Bone marrow (tissue), 2 donors: ENCODE measurements at places on chromosomes 16 and 17.

DNA sequence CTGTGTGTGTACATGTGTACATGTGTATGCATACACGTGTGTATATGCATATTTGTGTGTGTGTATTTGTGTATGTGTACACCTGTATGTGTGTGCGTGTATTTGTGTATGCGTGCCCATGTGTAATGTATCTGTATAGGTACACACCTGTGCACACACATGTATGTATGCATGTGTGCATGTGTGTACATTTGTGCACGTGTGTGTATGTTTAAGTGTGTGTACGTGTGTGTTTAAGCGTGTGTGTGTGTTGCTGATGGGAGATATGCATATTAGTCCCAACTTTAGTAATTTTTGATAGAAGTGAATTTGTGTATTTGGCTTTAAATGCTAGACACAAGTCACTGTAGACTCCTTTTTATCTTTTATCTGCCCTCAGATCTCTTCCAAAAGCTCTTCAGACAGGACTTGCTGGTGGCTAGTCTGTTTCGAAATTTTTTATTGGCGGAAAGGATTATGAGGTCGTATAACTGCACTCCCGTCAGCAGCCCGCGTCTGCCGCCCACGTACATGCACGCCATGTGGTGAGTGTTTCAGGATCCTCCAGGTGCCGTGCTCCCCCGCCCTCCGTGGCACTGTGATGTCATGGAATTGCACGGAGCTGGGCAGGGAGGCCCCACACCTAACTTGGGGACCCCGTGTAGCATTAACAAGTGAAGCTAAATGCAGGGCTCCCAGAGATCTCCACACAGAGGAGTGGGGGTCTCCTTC lies 168.8 kb upstream of the CHMP6 start:
- no peak for DNase-seq

DNA sequence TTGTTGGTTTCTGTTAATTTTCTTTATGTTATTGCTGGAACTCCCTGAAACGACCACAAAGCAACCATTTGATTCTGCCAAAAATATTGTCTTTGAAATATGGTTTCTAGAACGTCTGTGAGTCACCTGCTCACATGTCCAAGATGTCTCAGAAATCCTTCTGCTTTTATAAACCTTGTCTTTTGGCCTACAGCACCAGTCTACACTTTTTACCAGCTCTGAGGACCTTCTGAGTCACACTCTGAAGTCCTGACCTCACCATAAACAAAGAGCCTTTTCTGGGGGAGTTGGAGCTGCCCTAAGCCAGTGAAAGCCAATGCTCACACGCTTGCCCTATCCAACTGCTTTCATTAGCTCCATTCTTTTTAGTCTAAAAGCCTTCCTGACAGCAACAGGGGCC lies 55.5 kb downstream of the GRIN2A start:
- no peak for DNase-seq

DNA sequence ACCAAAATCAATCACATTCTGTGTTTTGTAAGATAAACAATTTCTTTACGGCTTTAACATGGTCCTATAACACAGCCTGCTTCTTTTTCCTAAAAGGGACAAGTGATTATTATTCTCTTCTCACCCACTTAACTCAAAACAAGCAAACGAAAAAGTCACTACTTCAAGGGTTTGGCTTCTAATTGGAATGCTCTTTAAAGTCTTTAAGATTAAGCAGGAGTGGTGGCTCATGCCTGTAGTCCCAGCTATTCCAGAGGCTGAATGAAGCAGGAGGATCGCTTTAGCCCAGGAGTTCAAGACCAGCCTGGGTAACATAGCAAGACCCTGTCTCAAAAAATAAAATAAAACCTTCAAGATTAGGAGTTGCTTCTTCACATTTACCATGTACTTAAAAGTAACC lies 66.6 kb upstream of the CNEP1R1 start:
- DNase-seq: no peak

GRCh38 chr17:39199820-39200069 lies 338 bp upstream of the RPL19 start:
- DNase-seq: peak; percentile 91

GRCh38 chr17:2197271-2197670 lies 106.3 kb downstream of the SMG6 start:
- no peak for DNase-seq

GRCh38 chr16:79272141-79272577 lies 328.4 kb downstream of the MAF start:
- DNase-seq: no peak

DNA sequence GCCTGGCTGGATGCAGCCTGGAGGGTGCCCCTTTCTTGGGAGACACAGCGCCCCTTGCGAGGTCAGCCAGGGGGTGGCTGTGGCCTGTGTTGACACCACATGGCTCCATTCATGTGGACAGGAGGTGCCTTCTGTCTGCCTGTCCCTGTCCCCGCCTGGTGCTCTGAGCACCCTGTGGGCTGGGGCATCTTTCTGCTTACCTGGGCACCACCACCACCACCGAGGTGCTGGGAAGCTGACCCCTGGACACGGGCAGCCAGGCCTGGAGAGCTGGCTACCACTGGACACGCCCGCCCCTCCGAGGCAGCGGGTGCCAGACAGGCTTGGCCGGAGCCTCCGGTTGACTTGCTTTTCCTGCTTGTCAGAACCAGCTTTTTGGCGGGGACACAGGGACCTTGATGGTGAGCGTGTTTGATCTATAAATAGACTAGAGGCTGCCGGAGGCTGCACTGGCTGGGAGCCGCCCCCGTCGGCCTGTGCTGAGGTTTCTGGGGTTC lies 121.3 kb upstream of the GSE1 start:
- no peak for DNase-seq

DNA sequence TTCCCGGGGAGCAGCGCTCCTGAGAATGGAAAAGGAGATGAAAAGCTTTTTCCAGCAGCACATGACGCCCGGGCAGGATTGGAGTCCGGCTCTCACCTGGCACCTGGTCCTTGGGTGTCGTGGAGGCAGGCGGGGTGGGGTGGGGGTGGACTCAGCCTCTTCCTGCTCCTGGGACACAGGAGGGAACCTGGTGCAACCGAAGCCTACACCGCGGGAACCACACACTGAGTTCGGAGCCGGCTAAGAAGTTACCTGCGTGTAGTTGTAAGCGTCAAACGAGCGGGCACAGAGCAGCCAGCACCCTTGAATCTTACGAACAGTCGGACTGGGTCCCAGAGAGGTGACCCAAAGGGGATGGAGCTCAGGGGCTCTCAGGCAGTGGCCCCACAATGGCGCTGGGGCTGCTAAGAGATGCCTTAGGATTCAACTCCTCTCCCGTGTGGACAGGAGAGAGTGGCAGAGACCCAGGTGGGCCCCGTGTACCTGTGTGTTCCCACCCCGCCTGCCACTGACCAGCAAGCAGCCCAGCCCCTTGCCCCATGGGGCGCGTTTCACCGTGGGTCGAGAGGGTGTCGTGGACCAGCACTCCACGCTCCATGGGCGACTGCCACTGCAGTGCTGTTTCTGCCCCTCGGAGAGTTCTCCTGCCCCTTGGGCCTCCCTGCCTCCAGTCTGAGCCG lies 105.8 kb upstream of the METRNL start:
- DNase-seq: no peak

DNA sequence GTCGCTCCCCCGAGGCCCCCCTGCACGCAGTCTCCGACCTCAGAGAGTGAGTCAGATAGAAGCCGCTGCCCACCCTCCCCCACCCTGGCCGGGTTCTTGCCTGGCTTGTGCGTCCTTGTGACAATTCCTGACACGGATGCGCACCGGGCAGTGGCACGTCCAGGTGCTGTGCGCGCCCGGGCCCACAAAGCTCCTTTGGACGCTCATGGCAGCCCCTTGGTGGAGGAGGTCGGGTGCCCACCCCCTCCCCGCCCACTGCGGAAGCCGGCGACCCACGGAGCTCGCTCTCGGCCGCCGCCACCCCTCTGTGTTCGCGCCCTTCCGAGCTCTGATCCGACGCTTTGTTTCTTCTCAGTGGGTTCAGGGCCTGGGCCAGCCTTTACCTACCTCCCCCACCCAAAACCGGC lies 662 bp upstream of the TUBB3 start:
- DNase-seq: no peak

DNA sequence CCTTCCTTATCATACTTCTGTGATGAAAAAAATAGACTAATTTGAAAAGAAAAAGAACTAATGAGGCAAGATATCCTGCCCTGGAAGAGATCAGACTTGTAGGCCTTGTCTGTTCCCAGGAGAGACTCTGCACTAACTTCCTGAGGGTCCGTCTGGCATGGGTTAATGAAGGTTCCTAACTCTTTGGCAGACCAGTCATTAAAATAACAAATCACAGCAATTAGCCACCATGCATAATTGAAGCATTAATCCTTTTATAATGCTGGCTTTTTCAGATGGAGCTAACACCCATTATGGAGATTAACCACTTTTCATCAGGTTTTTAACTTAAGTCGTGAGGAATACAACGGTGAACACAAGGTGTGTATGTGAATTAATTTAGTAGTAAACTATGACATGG lies 10.4 kb upstream of the KRT10 start:
- no peak for DNase-seq

DNA sequence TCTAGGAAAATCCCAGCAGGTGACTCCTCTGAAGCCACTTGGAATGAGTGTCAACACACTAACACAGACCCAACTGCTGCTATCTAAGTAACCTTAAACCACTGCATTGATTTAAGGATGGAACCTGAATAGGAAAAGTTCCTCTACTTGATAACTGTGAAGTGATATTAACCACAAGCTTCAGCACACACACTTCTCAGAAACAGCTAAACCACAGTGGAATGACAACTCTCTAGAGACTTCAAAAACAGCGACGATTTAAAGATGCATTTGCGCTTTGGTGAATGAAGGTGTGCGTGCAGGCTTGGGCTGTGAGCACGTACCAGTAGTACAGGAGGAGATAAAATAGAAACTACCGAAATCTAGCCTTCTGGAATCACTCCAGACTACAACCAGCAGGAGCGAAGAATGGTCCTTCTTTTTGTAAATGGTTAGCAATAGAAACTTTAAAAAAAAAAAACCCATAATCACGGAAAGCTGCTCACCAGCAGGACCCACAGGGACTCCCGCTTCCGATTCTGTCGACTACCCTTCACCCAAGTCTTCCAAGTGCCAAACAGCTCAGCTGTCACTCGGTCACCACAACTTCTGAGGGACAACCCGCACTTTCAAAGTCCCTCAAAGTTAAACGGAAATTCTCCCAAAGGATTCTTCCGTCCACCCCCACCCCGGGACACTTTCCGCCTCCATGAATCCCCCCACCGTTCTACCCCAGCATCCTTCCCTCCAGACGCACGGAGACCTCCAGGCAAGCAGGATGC lies 137.7 kb upstream of the CORO6 start:
- peak; percentile 23 for DNase-seq

- DNase-seq: no peak
Measured at GRCh38 chr16:2004795-2005517, 4.7 kb downstream of the ZNF598 start.

DNA sequence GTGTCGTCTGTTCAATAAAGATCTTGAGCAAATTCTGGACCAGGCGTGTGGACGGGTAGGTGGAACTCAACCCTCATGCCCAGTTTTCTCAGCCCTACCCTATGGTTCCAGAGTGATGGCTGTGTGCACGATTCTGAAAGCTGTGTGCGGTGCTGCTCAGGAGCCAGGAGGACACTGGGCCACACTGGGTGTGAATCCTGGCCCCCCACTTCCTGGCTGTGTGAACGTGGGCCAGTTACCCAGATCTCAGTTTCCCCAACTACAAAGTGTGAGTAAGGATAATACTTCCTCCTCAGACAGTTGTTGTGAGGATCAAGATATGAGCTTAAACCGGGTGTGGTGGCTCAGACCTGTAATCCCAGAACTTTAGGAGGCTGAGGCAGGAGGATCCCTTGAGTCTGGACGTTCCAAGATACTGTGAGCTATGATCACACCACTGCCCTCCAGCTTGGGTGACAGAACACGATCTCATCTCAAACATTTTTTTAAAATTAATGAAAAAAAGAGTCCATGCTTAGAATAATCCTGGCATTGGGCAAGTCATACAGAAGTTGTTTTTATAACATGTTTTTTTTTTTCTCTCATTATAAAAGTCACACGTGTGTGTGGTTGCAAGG lies 14.7 kb upstream of the MPRIP start:
- no peak for DNase-seq

DNA sequence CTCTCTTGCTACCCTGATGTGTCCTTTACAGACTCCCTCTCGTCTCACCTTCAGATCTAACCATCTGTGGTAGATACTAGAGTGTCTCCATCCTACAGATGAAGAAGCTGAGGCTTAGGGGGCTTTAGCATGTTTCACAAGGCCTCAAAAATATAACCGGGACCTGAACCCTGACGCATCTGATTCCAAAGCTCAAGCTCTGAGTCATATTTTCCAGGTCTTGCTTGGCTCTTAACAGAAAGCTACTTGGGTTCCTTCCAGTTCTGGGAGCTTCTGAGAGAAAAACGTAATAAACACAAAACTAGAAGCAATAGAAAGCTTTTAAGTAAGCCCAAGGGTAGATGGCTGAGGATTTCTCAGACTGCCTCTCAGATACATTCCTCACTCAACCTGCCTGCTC lies 224.3 kb upstream of the EEF2KMT start:
- DNase-seq: no peak

GRCh38 chr16:15041271-15042004 lies 14.4 kb downstream of the NTAN1 start:
- no peak for DNase-seq

- no peak for DNase-seq
Measured at GRCh38 chr17:57086069-57086930, 1.3 kb downstream of the AKAP1 start.

DNA sequence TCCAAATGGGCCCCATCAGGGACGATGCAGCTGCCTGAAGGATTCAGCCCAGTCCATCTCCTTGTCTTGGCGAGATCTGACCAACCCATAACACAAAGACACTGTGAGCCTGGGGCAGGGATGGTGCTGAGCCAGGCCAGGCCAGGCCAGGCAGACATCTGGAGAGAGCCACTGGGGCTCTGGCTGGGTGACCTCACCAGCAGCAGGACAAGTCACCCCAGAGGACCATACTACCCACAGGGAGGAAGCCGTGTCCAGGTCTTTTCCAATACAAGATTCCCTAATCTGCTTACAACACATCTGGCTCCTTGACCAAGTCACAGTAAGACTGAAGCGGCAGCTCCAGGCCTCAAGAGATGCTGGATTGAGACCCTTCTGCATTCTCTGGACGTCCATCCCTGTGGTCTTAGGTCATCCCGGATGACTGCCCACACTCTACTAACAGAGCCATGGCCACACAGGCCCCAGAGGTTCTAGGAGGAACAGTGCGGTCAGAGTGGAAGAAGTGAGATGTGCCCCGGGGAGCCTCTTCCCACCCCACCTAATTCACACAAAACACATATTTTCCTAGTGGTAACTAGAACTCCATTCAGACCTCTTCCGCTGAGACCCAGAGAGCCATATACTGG lies 81.8 kb upstream of the RCVRN start:
- DNase-seq: no peak

DNA sequence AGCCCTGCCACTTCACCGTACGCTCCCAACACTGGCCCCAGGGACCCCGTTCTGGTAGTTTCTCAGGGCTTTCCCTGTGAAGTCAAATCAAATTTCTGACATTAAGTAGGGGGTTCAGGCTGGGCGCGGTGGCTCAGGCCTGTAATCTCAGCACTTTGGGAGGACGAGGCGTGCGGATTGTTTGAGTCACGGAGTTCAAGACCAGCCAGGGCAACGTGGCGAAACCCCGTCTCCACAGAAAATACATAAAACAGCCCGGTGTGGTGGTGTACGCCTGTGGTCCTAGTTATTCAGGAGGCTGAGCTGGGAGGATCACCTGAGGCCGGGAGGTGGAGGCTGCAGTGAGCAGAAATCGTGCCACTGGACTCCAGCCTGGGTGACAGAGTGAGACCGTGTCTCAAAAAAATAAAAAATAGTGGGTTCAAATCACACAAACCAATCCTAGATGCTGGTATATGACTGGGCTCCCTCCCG lies 632 bp downstream of the CYBC1 start:
- no peak for DNase-seq

GRCh38 chr16:66590322-66590721 lies 11.1 kb downstream of the CMTM2 start:
- DNase-seq: peak; percentile 63
